Posterior vena cava (tissue), 2 donors: ENCODE measurements at places on chromosomes 3 and 15. TPM values are rescaled to one million over a fixed set of nuclear protein-coding genes. Genes with fewer than 3 reads are reported as not detected.
A peak's percentile ranks its signal among the peaks of the same experiment; 100 is the strongest.

DNA sequence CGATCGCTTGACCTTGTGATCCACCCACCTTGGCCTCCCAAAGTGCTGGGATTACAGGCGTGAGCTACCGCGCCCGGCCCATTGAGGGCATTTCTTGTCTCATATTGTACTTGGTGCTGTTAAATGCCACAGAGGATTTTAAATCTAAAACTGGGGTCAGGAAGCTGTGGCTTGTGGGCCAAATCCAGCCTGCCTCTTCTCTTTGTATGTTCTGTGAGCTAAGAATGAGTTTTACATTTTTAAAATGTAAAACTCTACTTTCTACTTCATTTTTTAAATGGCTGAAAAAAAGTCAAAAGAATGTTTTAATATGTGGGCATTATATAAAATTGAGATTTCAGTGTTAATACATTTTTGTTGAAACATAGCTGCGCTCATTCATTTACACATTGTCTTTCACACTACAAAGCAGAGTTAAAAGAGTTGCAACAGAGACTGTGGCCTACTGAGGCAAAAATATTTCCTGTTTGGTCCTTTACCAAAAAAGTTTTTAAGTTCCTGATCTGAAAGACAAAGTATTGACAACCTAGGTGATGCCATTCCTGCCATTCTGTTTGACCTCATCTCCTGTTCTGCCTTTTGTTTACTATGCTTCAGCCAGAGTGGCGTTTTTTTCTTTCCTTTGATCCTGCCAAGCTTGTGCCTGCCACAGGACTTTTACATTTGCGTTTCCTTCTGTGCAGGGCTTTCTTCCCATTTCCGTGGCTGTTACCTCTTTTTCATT, 50.4 kb downstream of the PDCD6IP start:
- DNase-seq: no peak

- DNase-seq: no peak
Measured at GRCh38 chr15:59918994-59919951, 84.8 kb upstream of the FOXB1 start.

- peak; percentile 80 for DNase-seq
Measured at GRCh38 chr3:186746008-186746407, 28.8 kb downstream of the KNG1 start.

- no peak for DNase-seq
Measured at GRCh38 chr15:74399511-74400312, 32.3 kb upstream of the CYP11A1 start.

GRCh38 chr3:193714523-193715137, 121.6 kb downstream of the OPA1 start:
- no peak for DNase-seq

- no peak for DNase-seq
Measured at GRCh38 chr3:147355753-147356090, 50.6 kb downstream of the ZIC4 start.

- no peak for DNase-seq
Measured at GRCh38 chr3:194756460-194756779, 70.7 kb downstream of the FAM43A start.

GRCh38 chr3:115347737-115348136, 200.6 kb upstream of the ZBTB20 start:
- no peak for DNase-seq

The PLIN1 gene
- total RNA-seq: 4.6 TPM

The TTLL3 gene
- total RNA-seq: 44.4 TPM

The PLCD1 gene
- 32.5 TPM for total RNA-seq

The SIDT1 gene
- total RNA-seq: 1.00 TPM

The GOLGA6L4 gene
- total RNA-seq: 6.4 TPM

The ITIH4 gene
- 19.1 TPM for total RNA-seq

The LRRC2 gene
- 1.9 TPM for total RNA-seq

The MEF2A gene
- total RNA-seq: 121 TPM
